Prostate gland (tissue), 2 donors: ENCODE measurements at places on chromosomes 4 and X.

GRCh38 chr4:152363086-152363485, 172.8 kb downstream of the FBXW7 start:
- no peak overlapping the region for H3K27ac ChIP-seq
- DNase-seq, result no peak
- H3K4me3 ChIP-seq, result no peak overlapping the region
- H3K4me1 ChIP-seq, result no peaks in the 10 kb centered on the region

- H3K27ac ChIP-seq, result no peak overlapping the region
- H3K4me1 ChIP-seq, result no peaks in the 10 kb centered on the region
- H3K4me3 ChIP-seq, result no peak overlapping the region
- no peaks in the 10 kb centered on the region for H3K27me3 ChIP-seq
- DNase-seq, result no peak
Measured at GRCh38 chr4:109079731-109080130, 222.7 kb downstream of the COL25A1 start.

DNA sequence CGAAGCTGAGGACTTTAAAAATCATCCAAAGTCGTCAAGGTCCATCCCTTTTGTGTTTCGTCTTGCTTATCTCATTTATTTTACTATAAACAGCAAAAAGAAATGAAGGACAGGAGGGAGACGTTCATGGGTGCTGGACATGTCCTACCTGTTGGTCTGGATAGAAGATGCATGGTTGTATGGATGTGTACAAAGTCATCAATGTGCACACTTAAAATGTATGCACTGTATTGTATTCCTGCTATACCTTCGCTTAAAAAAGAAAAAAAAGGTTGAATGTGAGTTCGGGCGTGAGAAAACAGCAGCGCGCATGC, 313 bp upstream of the BLOC1S4 start:
- no peaks in the 10 kb centered on the region for H3K4me1 ChIP-seq
- no peak for DNase-seq

DNA sequence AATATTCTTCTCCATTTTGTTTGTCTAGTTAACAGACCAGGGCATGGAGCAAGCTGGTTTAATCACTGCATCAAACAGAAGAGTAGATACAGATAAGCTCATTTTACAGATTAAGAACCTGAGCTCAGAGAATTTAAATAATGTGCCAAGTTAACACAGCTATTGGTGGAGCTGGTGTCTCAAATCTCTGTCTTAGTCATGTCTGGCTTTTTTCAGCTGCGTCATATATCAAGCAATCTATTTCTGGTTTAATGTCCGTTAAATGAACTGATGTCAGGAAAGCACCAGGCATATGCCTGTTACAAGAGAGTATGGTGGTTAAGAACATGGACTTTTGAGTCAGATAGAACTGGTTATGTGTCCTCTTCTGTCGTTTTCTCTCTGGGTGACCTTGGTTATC, 79.8 kb upstream of the ADGRA3 start:
- H3K36me3 ChIP-seq, result no peaks in the 10 kb centered on the region
- no peaks in the 10 kb centered on the region for H3K27me3 ChIP-seq
- no peak overlapping the region for H3K4me3 ChIP-seq
- no peak overlapping the region for H3K27ac ChIP-seq

GRCh38 chr4:84985952-84986351, 19.5 kb upstream of the WDFY3 start:
- H3K27me3 ChIP-seq, result no peaks in the 10 kb centered on the region
- H3K4me1 ChIP-seq, result no peaks in the 10 kb centered on the region

GRCh38 chr4:30535255-30535654, 184.9 kb upstream of the PCDH7 start:
- H3K4me3 ChIP-seq, result no peak overlapping the region
- H3K27ac ChIP-seq, result no peak overlapping the region
- DNase-seq, result no peak
- H3K27me3 ChIP-seq, result no peaks in the 10 kb centered on the region

DNA sequence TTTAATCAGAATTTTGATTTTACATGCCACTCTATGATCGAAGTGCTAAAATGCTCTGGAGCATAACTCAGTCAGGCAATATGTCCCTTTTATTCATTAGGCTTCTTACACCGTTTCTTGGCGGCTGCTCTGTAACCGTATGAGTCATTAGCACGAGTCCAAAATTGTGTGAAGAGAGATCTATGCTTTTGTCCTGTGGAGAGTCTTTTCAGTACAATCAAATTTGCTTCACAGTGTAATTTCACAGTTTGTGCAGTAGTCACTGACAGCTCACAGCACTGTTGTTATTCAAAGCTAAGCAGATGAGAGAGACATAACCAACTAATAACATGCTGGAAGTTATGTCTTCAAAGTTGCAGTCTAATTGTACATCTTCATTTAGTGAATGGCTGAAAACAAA, 167.8 kb downstream of the PCDH10 start:
- H3K36me3 ChIP-seq, result no peaks in the 10 kb centered on the region
- H3K4me3 ChIP-seq, result no peak overlapping the region
- no peak for DNase-seq
- H3K27me3 ChIP-seq, result no peaks in the 10 kb centered on the region

DNA sequence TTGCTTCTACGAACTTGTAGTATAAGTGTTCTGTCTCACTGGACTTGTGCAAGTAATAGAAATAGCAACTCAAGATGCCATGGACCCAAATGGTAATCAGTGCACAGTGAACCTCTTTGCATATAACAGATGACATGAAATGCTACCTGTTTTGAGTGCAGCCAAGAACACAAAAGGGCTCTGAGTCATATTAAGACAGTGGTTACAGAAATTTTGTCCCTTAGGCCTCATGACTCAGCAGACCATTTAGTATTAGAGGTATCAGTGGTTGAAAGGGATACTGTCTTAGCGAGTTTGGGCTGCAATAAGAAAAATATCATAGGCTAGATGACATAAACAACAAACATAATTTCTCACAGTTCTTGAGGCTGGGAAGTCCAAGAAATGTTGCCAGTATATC, 502.9 kb upstream of the PCDH10 start:
- DNase-seq, result no peak
- no peak overlapping the region for H3K27ac ChIP-seq
- no peaks in the 10 kb centered on the region for H3K27me3 ChIP-seq
- H3K4me3 ChIP-seq, result no peak overlapping the region

GRCh38 chrX:3326681-3327080, 19.8 kb downstream of the MXRA5 start:
- DNase-seq, result no peak
- H3K36me3 ChIP-seq, result no peaks in the 10 kb centered on the region
- no peaks in the 10 kb centered on the region for H3K4me1 ChIP-seq
- H3K27ac ChIP-seq, result no peak overlapping the region

DNA sequence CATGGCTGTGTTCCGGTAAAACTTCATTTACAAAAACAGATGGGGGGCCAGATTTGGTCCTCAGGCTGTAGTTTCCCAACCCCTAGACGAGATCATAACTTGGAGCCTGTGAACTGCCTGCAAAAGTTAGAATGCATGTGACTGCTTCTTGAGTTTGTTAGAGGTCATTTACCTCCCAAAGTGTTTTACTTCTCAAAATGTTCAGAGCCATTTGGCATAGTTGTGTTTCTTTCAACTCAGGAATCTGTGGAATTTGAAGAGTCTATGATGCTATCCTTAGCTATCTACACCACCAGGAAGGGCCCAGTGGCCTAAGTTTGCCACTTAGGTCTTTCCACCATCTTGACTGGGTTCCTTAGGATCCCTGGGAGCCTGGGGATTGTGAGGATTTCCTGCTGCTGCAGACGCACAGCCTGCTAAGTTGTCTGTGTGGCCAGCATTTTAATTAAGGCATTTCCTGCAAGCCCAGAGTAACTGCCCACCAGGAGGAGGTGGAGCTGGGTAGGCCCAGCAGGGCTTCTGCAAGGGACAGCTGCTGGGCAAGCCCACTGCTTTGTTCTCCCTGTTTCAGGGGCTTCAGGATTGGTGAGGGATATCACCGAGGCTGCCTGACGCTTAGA, 53.1 kb downstream of the CCNI start:
- no peaks in the 10 kb centered on the region for H3K36me3 ChIP-seq
- DNase-seq, result no peak
- no peak overlapping the region for H3K4me3 ChIP-seq
- H3K27me3 ChIP-seq, result no peaks in the 10 kb centered on the region

DNA sequence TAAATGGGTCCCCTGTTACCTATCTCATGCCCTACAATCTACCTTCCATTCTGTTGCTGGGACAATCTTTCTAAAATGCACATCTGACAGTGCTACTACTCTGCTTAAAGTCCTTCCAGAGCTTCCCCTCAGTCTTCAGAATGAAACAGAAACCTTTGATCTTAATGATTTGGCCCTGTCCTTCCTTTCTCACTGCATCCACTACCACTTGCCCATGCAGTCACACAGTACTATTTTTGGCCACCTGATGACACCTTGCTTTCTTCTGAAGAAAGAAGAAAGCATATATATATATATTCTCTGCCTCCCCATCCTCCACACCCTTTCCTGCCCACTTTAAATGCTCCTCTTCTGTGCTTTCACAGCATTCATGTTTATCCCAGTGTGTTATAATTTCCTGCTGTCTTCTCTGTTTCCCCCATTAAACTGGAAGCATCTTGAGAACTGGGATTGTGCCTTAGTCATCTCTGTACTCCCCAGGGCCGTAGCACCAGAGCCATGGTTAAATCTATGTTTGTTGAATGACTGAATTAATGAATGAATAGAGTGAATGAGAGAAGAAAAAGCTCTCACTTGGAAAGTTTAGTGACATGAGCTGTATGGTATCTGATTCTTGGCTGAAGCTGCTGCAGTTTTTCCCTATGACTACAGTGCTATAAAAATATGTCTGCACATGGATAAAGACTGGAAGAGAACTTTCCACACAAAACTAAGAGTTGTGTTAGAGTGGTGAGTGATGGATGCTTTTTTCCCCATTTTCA, 56.2 kb downstream of the RTL9 start:
- H3K4me3 ChIP-seq, result no peak overlapping the region
- H3K27me3 ChIP-seq, result no peaks in the 10 kb centered on the region
- DNase-seq, result no peak
- H3K36me3 ChIP-seq, result no peaks in the 10 kb centered on the region
- no peaks in the 10 kb centered on the region for H3K4me1 ChIP-seq
- H3K27ac ChIP-seq, result no peak overlapping the region

- no peak overlapping the region for H3K27ac ChIP-seq
- H3K27me3 ChIP-seq, result no peaks in the 10 kb centered on the region
- no peaks in the 10 kb centered on the region for H3K36me3 ChIP-seq
- H3K4me3 ChIP-seq, result no peak overlapping the region
- H3K4me1 ChIP-seq, result no peaks in the 10 kb centered on the region
Measured at GRCh38 chr4:36771411-36772153, 473.0 kb upstream of the NWD2 start.

GRCh38 chr4:38531141-38531727, 132.8 kb upstream of the KLF3 start:
- no peaks in the 10 kb centered on the region for H3K27me3 ChIP-seq
- H3K4me3 ChIP-seq, result no peak overlapping the region
- no peaks in the 10 kb centered on the region for H3K36me3 ChIP-seq
- no peak for DNase-seq
- no peaks in the 10 kb centered on the region for H3K4me1 ChIP-seq
- H3K27ac ChIP-seq, result no peak overlapping the region

GRCh38 chr4:57504797-57505530, 394.8 kb upstream of the IGFBP7 start:
- H3K36me3 ChIP-seq, result no peaks in the 10 kb centered on the region
- H3K4me1 ChIP-seq, result no peaks in the 10 kb centered on the region
- H3K27ac ChIP-seq, result no peak overlapping the region
- H3K27me3 ChIP-seq, result no peaks in the 10 kb centered on the region

DNA sequence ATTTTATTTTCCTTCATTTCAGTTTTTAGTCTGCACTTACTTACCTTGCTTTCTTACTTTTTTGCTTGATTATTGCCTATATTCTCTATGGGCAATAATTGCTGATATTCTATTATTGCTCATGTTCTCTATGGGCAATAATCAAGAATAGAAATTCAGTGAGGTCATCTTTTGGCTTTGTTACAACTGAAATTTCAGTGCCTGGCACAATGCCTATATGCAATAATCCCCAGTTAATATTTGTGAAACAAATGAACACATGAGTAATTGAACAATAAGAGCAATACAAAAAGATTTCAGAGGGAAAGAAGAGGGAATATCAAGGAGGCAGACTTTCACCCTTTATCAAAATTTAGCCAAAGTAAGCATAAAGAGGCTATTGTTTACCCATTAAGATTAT, 48.6 kb upstream of the ARSJ start:
- H3K27me3 ChIP-seq, result no peaks in the 10 kb centered on the region
- H3K4me3 ChIP-seq, result no peak overlapping the region
- H3K27ac ChIP-seq, result no peak overlapping the region
- DNase-seq, result no peak

DNA sequence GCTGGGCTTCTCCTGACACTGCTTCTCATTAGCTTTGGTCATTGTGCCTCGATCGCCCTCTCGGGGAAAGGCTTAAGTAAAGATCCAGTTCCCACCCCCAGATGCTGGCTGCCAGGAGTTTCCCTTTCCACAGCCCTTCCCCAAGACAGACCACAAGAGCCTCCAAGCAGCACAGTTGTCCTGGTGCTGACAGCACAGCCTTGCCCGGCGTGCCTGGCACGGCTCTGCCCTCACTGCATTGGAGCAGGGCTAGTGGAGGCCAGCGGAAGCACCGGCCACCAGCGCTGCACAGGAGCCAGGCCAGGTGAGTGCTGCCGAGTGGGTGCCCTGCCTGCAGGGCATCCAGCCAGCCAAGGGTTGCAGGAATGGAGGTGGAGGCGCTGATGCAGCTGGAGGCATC, 9.7 kb upstream of the MSANTD1 start:
- H3K36me3 ChIP-seq, result peaks cover 22% of the 10 kb centered on the region
- no peaks in the 10 kb centered on the region for H3K4me1 ChIP-seq
- DNase-seq, result no peak
- H3K4me3 ChIP-seq, result no peak overlapping the region
- H3K27me3 ChIP-seq, result no peaks in the 10 kb centered on the region
